ENCODE measurements at places on chromosomes 4 and X. TPM values are rescaled to one million over a fixed set of nuclear protein-coding genes. Genes with fewer than 3 reads are reported as not detected.

GRCh38 chrX:32443841-32444240, 767.5 kb downstream of the DMD start:
- no peak for DNase-seq

The WNK3 gene
- total RNA-seq, result 6.5 TPM

- DNase-seq, result no peak
Measured at GRCh38 chr4:147760176-147760575, 28.3 kb downstream of the ARHGAP10 start.

DNA sequence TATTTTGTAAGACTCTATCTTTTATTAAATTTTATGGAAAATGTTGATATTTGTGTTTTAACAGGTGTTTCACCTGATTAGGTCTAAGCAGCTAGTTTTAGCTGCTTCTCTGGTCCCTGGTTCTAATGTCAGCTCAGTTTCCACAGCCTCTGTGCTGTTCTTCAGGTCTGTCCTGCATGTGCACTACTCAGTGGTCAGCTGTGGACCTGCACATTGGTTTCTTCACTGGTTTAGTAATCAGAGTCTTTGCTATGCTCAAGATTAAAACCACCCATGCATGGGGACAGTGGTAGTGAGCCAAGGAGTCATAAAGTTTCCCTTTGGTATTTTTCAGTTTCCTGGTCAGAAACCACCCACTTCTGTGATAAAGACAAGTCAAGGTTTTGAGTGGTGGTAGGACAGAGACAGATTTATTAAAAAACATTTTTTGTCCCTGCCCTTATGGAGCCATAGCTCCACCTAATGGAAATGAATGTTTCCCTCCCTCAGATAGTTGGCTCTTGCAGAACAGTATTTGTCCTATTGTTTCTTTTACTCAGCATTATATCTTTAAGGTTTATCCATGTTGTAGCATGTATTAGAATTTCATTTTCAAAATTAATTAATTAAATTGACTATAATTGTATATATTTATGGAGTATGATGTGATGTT, 36.8 kb upstream of the VBP1 start:
- DNase-seq, result no peak

DNA sequence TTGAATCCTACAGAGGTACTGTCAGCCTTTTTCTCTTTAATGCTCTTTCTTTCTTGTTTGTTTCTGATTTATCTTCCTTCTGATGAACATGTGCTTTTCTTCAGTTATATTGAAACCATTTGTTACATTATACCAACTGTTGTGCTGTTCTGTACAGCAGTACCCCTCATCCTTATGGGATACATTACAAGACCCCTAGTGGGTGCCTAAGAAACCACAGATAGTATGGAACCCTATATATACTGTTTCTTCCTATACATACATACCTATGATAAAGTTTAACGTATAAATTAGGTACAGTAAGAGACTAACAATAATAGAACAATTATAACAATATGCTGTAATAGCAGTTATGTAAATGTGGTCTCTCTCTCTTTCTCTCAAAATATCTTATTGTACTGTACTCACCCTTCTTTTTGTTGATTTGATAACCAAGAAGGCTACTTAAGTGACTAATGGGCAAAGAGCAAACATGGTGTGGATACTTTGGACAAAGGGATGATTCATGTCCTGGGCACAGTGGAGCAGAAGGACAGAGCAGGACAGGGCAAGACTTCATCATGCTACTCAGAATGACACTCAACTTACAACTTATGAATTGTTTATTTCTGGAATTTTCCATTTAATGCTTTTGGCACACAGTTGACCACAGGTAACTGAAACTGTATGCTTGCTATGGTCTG, 10.7 kb upstream of the YIPF7 start:
- DNase-seq, result no peak

DNA sequence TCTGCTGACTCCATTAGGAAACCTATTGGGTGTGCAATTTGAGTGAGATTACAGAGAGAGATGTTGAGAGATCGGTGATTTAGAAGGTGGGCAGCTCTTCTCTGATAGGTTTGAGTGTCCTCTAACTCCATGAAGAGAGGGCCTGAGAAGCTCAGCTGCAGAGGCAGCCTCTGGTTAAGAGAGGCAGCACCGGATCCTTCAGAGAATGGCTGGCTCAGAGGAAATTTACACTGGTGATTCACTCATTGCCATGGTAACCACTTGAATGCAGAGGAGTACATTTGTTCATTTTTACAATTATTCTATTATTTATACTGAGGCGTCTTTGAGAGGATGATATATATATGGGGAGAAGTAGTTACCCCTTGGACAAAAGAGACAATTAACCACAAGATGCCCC, 171.7 kb downstream of the PDGFRA start:
- peak; percentile 21 for DNase-seq

DNA sequence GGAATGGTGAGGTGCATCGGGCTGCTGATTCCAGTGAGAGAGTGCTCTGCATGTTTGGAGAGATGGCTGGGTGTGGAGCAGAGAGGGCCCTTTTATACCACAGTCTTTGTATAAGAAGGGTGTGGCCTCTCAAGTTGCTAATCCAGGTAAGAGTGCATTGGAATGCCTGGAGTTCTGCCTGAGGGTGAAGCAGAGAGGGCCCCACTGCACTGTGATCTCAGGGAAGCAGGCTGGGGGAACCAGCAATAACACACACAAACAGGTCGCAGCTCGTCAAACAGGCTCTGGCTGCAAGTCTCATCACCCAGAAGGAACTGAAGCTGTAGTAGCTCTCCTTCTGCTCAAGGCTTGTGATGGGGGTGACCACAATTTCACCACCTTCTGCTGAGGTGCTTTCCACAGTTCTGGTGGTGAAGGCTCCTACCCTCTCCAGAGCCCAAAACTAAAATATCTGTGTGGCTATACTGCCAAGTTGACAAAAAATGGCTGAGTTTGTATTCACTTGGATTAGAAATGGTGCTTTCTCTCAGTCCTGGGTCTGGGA, 687.4 kb upstream of the HS3ST1 start:
- no peak for DNase-seq

The TACC3 gene
- 15.3 TPM for total RNA-seq

DNA sequence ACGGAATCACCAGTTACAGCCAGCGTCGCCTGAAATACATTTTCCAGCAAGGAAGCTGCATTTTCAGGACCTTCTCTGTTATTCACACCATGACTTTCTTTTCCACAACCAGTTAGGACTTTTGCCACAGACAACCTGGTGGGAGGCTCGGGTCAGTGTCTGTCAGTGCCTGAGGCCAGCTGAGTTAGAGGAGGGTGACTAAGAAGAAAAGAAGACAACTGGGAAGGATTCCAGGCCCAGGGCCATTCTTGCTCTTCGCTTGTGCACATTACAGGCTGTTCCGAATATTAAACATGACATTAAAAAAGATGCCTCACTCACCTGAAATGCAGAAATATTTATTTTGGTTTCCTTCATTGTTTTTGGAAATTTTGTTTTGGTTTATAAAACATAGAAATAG, 21.4 kb upstream of the CENPU start:
- no peak for DNase-seq

The MAGED4B gene
- 52.5 TPM for total RNA-seq

- no peak for DNase-seq
Measured at GRCh38 chr4:30094887-30095286, 625.3 kb upstream of the PCDH7 start.

The LANCL3 gene
- 0.13 TPM for total RNA-seq

The XAGE2 gene
- total RNA-seq, result not detected

- DNase-seq, result no peak
Measured at GRCh38 chr4:3660928-3661515, 105.2 kb upstream of the ADRA2C start.

The PCDH10 gene
- total RNA-seq, result 2.0 TPM

DNA sequence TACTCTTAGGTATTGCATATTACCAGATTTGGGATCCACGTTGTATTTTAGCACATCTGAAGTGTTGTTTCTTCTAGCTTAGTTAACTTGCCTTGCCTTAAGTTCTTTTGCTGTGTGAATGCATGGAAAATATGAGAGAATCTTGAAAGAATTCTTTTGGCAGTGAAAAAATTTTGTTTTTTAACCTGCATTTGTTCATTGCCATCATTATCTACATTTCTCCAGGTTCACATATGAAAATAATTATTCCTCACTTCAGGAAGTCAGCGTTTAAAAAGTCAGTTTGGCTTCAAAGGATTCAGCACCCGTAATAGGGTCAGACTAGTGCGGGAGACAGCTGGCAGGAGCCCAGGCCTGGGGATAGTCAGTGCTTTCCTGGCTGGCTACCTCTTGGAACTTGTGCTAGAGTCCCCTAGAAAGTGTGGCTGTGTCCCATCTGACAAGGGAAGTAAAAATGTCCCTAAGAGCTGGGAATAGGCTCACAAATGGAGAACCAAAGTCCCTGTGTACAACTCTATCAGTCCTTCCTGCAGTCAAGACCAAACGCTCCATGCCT, 251.9 kb upstream of the KLF3 start:
- no peak for DNase-seq

GRCh38 chrX:105820247-105820646, 2.1 kb upstream of the NRK start:
- DNase-seq, result no peak
